Activated naive CD4-positive, alpha-beta T cell (primary cell): ENCODE measurements at places on chromosomes 1 and 21.

- DNase-seq = no peak
Observed at GRCh38 chr1:4149281-4149680, 249.2 kb upstream of the C1orf174 start.

DNA sequence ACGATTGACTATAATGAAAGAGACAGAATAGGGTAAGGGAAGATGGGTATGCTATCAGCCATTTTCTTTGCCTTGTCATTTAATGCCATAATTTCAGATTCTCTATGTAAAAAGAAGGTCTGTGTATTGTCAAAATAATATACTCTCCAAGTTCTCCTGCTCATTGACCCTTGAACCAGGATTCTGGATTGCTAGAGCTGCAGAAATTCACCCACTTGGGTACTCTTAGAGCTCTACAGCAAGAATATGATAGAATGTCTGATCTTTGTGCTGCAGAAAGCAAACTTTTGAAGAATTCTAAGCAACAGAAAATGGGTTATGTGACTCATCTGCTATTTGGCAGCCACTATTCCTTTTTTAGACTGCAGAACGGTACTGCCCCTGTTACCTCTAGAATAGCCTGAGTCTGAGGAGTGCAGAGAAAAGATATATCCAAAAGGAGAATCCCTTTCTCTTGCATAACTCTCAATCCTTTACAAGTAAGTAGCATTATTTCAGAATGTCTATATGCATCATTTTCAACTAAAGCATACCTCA, 78.2 kb upstream of the TENT5C start:
- DNase-seq = no peak

DNA sequence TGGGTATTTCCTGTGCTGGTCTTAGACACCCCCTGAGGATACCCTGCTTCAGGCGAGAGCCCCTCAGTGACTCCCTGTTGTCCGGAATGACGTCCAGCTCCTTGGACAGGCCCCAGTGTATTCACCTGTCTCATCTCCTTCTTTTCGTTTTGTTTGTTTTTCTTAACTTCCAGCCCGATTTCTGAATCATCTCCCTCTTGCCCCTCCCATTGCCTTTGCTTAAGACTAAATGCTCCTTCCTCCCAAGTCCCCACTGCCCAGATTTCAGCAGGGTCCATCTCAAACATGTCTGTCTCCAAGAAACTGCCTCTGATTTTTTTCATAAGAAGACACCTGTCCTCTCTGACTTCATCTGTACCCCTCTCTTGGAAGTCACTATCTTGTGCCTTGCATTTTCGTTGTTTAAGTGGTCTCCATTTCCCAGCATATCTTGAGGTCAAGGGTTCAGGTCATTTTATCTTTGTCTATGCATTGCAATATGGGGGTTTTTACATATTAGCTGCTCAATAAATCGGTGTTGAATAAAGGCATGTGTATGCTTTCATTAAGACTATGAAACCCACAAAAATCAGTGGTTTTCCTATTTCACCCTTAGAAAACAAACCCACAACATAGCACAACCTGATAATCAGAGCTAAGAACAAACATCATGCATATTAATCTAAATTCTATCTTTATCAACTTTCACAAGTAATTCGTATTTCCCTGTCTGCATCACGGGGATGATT, 58.4 kb upstream of the LGALS8 start:
- DNase-seq = no peak

DNA sequence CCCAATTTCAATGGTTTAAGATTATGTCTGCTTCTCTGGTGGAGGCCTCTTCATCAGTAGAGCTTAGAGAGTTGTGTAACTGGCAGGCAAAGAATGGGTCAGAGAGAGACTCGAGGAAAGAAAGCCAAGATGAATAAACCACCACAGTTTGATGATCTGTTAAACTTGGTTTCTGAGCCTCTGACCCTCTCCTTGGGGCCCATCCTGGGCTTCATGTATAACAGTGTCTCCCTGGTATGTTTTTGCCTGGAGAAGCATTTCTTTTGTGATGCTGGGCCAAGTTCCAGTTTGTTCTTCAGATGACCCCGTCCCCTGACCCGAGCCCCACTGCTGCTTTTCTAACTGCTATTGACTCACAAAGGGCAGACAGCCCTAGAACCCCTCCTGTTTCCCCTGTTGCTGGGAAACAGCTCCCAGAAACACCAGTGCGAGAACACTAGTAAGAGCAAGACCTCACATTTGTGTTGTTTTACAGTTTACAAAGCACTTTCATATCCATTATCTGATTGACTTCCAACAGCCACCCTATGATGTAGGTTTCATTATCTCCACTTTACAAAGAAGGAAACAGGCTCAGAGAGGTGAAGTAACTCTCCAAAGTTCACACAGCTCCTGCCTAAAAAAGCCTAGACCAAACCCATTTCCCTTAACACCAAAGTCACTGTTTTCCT, 9.0 kb downstream of the CD2 start:
- DNase-seq = no peak

DNA sequence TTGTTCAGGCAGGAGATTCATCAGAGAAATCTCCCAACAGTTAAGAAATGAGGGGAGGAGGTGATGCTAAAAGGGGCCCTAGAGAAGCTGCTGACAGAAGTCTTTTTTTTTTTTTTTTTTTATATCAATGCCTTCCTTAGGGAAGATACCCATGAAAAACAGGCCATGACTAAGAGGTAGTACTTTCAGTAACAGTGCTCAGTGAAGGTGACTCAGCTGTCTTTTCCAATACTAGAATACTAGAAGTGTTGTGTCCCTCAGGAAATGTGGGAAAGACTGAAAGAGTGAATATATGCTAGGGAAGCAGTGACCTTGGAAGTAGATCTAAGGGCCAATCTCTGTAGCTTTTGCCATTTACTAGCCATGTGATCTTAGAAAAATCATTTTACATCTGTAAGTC, 52.4 kb upstream of the SLFNL1 start:
- no peak for DNase-seq

GRCh38 chr1:5165762-5166161, 511.4 kb downstream of the AJAP1 start:
- DNase-seq = no peak
